Fibroblast of skin of abdomen (primary cell): ENCODE measurements at places on chromosomes 5 and 9.

GRCh38 chr9:135507104-135508035 is 6.9 kb downstream of the MRPS2 start:
- no peak for DNase-seq

GRCh38 chr9:26706223-26706622 is 186.4 kb downstream of the CAAP1 start:
- no peak for DNase-seq

- no peak for DNase-seq
These were observed 23.0 kb upstream of the JAK2 start for GRCh38 chr9:4962085-4962484.

DNA sequence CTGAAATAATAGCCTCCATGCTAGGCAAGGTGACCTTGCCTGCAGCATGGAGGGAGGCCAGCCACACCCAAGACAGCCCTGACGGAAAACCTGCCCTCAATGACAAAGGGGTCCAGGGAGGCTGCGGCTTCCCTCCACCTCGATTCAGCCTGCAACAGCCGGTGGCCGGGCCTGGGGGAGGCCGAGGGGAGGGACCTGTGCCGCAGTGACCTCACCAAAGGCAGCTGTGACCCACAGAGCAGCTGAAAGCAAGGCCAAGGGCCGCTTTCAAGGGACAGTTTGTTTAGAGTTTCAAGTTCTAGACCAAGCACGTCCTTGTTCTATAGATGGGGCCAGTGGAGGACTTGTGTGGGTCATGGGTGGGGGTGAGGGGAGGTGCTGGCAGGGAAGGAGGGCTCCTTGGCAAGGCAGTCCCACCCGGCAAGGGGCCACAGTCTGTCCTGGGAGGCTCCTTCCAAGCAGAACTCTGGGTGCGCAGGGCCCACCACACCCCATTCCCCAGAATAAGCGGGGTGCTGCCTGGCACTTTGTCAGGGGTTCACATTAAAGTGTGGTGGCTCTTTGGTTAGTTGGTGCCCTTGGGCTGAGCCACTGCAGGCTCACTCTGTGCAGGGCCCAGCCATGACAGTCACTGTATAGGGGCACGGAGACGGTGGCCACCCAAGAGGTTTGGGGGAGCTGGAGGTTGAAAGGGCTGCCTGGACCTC is 226.5 kb downstream of the FANCC start:
- DNase-seq, result no peak

DNA sequence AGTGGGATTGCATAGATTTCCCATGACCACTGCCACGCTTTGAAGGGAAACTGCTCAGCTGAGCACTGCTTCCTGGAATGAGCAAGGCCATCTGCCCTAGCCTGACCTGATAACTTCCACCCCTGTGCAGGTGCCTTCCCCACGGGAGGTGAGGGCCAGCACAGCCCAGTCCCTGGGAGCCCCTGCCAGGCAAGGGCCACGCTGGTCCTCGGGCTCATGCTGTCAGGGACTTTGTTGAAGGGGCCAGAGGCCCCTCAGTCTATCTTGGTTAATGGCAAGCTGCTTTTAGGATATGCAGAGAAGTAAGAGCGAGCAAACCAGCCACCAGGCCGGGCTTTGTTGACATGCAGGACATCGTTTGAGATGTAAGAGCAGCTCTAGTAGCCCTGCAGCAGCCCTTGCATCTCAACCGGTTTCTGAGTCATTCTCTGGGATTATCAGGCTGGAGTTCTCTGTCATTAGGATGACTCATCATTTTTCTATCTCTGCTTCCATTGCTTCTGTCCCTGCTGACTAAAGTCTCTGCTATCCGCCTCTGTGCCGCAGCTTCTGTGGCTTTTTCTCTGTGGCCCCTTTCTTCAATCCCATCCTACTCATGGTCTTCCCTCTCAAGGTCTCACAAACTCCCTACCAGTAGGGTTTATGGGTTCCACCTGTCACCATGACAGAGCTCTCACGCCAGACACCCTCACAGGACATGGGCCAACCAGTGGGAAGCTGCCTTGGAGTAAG is 30.6 kb upstream of the IQGAP2 start:
- peak; percentile 94 for DNase-seq

DNA sequence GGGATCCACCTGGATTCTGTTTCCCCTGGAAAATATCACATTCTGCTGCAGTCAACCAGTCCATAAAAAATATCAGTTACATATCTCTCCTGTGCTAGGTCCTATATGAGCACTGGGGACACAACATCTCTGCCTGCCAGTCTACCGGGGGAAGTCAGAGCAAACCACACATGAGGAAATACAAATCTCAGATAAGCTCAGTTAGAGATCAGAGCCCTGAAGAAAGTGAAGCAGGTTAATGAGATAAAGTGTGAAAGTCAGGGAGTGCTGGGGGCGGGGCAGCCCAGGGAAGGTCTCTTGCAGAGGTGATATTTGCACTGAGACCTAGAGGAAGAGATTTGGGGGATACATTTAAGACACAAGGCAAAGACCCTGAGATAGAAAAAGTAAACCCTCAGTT is 67.8 kb upstream of the SLC1A1 start:
- DNase-seq, result no peak

DNA sequence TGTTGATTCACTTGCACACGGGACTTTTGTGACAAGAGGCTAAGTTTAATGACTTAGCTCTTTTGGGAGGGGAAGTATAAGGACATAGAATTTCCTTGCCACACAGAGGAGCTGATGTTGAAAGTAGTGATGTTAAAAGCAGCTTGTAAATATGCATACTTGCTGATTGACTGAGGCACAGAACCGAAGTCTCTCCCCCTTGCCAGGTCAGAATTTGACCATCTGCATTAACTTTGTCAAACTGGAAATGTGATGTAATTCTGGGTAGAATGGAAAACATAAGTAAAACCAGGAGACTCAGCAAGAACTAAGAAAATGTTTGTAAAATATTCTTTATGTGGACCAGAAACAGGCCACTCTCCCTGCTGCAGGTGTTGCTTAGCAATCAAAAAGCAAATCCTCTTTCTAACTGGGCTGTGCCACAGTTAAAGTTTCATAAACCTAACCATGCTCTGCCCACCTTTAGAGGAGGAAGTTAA is 284.2 kb downstream of the NR3C1 start:
- DNase-seq, result no peak

DNA sequence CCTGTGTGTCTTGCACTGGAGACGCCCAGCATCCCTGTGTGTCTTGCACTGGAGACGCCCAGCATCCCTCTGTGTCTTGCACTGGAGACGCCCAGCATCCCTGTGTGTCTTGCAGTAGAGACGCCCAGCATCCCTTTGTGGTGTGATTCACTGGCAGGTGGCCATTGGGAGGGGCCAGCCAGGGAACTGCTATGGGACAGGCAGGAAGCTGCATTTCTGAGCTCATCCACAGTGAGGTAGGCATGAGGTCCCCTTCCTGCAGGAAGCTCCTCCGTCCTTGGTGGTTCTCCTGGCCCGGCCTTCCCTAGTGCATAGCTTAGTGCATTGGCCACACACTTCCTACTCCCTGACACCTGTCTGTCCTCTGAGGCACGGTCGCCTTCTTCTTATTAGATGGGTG is 43.5 kb downstream of the IRX1 start:
- no peak for DNase-seq

- DNase-seq, result no peak
These were observed 106.3 kb upstream of the MAMDC2 start for GRCh38 chr9:69937360-69937759.

DNA sequence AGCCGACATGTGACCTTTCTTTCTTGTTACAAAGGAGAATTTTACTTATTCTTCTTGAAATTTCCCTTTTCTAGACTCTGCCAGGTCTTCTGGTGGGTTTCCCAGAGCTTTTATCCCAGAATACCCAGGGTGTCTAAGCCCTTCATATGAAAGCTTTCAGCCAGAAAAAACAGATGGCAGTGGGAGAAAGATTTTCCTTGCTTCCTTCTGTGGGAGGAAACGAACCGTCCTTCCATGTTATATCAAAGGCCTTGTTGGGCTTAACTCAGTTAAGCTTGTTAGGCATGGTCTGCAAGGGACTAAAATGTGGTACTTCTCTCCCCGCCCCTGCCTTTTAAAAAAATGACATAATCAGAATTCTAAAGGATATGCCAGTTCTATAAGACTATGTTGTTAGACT is 47.5 kb downstream of the SPATA31D1 start:
- no peak for DNase-seq

DNA sequence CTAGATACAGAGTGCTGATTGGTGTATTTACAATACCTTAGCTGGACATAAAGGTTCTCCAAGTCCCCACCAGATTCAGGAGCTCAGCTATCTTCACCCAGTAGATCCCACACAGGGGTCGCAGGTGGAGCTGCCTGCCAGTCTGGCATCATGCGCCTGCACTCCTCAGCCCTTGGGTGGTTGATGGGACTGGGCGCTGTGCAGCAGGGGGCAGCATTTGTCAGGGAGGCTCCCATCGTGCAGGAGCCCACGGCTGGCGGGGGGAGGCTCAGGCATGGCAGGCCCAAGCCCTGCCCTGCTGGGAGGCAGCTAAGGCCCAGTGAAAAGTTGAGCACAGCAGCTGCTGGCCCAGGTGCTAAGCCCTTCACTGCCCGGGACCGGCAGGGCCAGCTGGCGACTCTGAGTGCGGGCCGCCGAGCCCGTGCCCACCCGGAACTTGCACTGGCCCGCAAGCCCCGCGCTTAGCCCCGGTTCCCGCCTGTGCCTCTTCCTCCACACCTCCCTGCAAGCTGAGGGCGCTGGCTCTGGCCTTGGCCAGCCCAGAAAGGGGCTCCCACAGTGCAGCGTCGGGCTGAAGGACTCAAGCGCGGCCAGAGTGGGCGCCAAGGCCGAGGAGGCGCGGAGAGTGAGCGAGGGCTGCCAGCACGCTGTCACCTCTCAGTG is 314.1 kb upstream of the ATP10B start:
- DNase-seq, result no peak

- DNase-seq, result no peak
These were observed 177.1 kb downstream of the NR3C1 start for GRCh38 chr5:143226361-143226760.

DNA sequence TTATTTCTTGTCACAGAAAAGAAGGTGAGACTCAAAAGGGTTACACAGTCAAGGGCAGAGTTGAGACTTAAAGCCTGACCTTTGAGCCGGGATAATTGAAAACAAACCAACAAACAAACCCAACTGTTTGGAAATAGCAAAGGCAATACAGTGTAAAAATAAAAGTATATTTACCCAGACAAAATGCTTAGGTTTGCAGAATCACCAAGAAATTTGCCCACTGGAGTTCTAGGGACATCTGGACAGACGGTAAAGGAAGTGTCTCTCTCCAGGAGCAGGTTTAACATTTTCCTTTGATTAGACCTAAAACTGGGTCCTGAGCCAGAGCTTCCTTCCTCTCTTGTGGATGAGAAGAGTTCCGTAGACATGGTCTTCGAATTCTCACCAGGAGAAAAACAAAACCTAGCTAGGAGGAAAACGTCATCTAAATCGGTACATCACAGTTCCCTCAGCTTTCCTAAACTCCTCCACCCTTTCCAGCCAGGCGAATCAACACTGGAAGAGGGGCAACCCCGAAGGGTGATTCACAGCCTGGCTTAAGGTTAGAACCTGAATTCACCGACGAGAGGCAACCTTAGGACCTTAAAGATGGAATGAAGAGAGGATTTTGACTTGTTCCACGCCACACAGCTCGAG is 673 bp downstream of the CDC25C start:
- no peak for DNase-seq

DNA sequence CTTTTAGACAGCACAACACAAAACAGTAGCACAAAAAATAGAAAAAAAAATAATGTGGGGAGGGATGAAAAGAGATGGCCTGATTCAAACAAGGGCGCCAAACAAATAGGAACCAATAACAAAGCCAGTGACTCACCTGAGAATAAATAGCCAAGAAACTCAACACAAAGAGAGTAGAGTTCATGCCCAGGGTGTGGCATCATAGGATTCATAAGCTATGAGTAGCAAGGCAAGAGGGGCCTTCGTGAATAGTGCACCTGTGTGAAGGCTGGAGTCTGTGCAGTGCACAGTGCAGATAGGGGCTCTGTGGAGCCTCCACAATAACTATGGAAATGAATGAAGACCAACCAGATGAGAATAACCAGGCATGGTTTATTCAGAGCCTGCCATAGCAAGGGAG is 541.7 kb downstream of the SPOCK1 start:
- DNase-seq, result no peak

DNA sequence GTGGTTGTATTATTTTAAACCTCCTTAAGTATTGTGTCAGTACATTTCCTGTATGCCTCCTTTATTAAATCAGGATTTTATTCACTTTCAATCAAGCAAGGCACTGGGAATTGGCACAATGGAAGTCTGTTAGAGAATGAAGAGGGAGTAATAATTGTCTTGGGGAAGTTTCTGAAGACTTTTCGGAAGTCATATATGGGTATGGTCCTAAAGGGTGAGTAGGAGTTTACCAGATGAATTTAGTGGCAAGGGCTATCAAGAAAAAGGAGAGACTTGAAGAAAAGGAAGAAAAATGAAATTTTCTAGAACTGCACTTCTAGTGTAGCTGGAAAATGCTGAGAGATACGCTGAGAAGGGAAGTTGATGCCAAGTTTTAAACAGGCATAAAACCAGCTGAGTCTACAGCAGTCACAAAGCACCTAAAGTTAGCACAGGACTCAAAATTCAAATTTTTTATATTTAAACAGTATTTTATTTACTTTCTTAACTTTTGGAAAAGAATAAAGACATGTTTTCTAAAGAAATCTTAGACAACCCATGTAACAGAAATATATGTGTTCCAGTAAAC is 184.9 kb downstream of the SMC2 start:
- DNase-seq, result no peak

DNA sequence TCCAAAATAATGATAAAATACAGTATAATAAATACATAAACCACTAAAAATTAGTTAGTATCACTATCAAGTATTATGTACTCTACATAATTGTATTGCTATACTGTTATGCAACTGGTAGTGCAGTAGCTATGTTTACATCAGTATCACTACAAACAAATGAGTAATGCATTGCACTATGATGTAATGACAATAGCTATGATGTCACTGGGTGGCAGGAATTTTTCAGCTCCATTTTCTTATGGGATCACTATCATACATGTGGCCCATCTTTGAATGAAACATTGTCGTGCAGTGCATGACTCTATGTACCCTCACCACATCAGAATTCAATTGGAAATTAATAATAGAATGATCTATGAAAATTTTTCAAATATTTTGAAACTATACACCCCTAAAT is 201.3 kb downstream of the MPDZ start:
- no peak for DNase-seq

DNA sequence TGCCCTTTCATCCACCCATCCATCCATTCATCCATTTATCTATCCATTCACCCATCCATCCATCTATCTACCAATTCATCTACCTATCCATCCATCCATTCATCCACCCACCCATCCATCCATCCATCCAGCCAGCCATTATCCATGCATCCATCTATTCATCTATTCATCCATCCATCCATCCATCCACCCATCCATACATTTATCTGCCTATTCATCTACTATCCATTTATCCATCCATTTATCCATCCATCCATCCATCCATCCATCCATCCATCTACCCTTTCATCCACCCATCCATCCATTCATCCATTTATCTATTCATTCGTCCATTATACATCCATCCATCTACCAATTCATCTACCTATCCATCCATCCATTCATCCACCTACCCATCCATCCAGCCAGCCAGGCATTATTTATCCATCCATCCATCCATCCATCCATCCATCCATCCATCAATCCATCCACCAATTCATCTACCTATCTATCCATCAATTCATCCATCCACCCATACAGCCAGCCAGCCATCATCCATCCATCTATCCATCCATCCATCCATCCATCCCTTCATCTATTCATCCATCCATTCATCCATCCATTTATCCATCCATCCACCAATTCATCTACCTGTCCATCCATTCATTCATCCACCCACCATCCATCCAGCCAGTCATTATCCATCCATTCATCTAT is 10.2 kb downstream of the COL27A1 start:
- DNase-seq, result no peak

GRCh38 chr5:72308853-72309191 is 11.2 kb downstream of the MRPS27 start:
- no peak for DNase-seq

- no peak for DNase-seq
These were observed 510.3 kb upstream of the CLINT1 start for GRCh38 chr5:158369241-158369640.
